Activated CD8-positive, alpha-beta T cell treated with anti-CD3 and anti-CD28 coated beads, Interleukin-2, amount 10 ng/mL, durations not matched to agents 7 days and 5 days (primary cell): ENCODE measurements at places on chromosomes 6 and 20. TPM values are rescaled to one million over a fixed set of nuclear protein-coding genes. Genes with fewer than 3 reads are reported as not detected.

- H3K4me3 ChIP-seq: no peak overlapping the region
- H3K27ac ChIP-seq: peak overlapping the region; percentile 27
- H3K4me1 ChIP-seq: peaks cover 33% of the 10 kb centered on the region
- peaks cover 12% of the 10 kb centered on the region for H3K27me3 ChIP-seq
- H3K36me3 ChIP-seq: peaks cover 5% of the 10 kb centered on the region
Measured at GRCh38 chr6:6695625-6696276, 107.2 kb downstream of the LY86 start.

- peaks cover 58% of the 10 kb centered on the region for H3K27me3 ChIP-seq
- no peak for DNase-seq
- H3K4me3 ChIP-seq: no peak overlapping the region
- no peaks in the 10 kb centered on the region for H3K4me1 ChIP-seq
- no peak overlapping the region for H3K27ac ChIP-seq
Measured at GRCh38 chr6:112296694-112297093, 42.3 kb upstream of the LAMA4 start.

GRCh38 chr6:130928158-130928912 lies 101.1 kb downstream of the SMLR1 start:
- no peaks in the 10 kb centered on the region for H3K36me3 ChIP-seq
- H3K4me3 ChIP-seq: no peak overlapping the region
- no peaks in the 10 kb centered on the region for H3K4me1 ChIP-seq
- no peak for DNase-seq
- H3K27me3 ChIP-seq: no peaks in the 10 kb centered on the region

DNA sequence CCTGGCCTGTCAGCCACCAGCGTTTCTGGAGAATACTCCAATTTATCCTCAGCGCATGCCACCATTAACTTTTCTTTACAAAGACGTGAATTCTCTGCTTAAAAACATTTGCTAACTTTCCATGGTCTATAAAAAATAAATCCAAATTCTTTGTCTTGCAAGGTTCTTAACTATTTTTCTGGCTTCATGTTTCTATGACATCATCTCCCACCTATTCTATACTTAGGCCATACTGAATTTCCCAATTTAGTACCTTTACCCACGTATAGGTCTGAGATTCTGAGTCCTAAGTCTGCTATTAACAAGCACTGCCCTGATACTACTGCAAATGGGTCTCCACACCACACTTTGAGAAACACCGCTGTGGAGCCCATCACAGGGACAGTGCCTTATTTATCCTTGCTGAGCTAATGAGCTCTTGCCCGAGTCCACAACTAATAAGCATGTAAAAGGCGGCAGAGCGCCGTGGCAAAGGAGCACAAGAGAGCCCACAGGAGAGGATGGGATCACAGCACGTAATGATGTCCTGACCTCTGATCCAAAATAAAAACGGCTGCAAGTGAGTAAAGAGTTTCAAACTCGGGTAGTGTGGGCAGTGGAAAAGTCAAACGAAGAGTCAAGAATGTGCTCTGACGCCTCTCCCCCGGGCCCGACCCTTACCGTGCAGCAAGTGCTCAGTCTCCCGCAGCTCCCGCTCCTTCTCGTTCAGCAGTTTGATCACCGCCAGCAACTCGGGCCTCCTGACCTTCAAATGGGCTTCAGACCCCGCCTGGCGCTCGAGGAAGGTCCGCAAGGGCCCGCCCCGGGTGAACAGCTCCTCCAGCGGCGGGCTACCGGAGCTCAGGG lies 519 bp downstream of the MTRF1L start:
- peaks cover 2% of the 10 kb centered on the region for H3K27me3 ChIP-seq
- DNase-seq: peak; percentile 25
- H3K4me3 ChIP-seq: peak overlapping the region; percentile 94
- peaks cover 37% of the 10 kb centered on the region for H3K36me3 ChIP-seq

GRCh38 chr6:139395891-139396301 lies 21.4 kb upstream of the CITED2 start:
- H3K4me1 ChIP-seq: no peaks in the 10 kb centered on the region
- H3K27ac ChIP-seq: no peak overlapping the region
- no peak overlapping the region for H3K4me3 ChIP-seq
- no peak for DNase-seq

DNA sequence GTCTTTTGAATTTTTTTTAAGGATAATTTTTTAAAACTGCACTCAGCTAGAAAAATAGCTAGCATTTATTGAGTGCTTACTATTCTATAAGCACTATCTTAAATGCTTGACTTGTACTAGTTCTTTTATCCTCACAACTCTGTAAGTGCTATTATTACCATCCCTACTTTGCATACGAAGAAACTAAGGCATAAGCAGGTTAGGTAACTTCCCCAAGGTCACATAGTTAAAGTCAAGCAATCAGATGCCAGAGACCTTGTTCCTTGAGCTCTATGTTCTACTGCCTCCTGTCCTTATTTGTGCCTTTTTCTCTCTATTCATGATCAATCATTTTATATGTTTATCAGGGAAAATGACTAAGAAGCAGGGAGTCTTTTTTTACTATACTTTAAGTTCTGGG lies 65.0 kb downstream of the GCLC start:
- H3K36me3 ChIP-seq: no peaks in the 10 kb centered on the region
- H3K27ac ChIP-seq: no peak overlapping the region
- H3K4me3 ChIP-seq: no peak overlapping the region
- no peak for DNase-seq
- H3K4me1 ChIP-seq: peaks cover 17% of the 10 kb centered on the region

GRCh38 chr6:47071681-47072080 lies 29.5 kb upstream of the ADGRF1 start:
- H3K27ac ChIP-seq: no peak overlapping the region
- H3K27me3 ChIP-seq: peaks cover 8% of the 10 kb centered on the region
- H3K36me3 ChIP-seq: no peaks in the 10 kb centered on the region
- no peak overlapping the region for H3K4me3 ChIP-seq

DNA sequence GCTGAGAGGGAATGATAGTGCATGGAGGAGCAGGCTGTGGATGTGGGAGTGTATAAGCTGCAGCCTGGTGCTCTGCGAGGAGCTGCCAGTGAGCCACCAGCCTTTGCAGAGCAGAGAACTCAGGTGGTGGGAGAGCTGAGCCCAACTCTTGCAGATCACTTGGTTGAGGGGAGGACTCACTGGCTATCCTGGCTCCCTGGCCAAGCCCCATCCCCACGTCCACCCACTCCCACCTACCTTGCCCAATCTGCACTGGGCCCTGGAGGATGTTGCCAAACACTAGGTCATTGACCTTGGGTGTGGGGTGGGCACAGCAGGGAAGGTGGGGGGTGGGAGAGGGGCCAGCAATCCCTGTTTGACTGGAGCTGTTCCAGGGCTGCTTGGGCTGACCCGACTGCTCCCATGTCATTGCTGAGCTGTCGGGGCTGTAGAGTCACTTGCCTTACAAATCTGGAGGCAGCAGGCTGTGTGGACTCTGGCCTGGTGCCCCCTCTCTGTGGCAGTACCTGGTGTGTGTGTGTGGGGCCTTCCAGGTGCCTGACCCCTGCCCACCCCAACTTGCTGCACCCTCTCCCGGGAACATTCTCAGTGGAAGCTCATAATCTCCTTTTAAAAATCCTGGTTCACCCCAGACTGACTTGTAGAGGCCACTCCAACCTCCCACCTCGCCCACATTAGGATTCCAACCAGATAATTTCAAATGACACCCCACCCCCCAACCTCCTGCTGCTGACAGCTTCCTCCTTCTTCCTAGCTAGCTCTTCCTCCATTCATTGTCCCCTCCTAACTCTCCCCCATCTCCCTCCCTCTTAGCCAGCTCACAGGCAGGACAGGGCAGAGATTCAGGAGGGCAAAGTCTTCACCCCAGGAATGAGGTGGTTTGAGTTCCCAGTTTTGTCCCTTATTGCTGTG lies 162.3 kb downstream of the MRPL14 start:
- no peaks in the 10 kb centered on the region for H3K4me1 ChIP-seq
- peaks cover 27% of the 10 kb centered on the region for H3K27me3 ChIP-seq
- no peaks in the 10 kb centered on the region for H3K36me3 ChIP-seq
- no peak overlapping the region for H3K27ac ChIP-seq

- DNase-seq: no peak
- peaks cover 23% of the 10 kb centered on the region for H3K4me1 ChIP-seq
- H3K27me3 ChIP-seq: no peaks in the 10 kb centered on the region
- H3K36me3 ChIP-seq: peaks cover 25% of the 10 kb centered on the region
- H3K27ac ChIP-seq: no peak overlapping the region
- H3K4me3 ChIP-seq: no peak overlapping the region
Measured at GRCh38 chr6:14127611-14128010, 10.0 kb downstream of the CD83 start.

CAGE1 gene
- 0.18 TPM for total RNA-seq
